Aorta (tissue), 5 donors: ENCODE measurements at places on chromosomes 1 and 21.

DNA sequence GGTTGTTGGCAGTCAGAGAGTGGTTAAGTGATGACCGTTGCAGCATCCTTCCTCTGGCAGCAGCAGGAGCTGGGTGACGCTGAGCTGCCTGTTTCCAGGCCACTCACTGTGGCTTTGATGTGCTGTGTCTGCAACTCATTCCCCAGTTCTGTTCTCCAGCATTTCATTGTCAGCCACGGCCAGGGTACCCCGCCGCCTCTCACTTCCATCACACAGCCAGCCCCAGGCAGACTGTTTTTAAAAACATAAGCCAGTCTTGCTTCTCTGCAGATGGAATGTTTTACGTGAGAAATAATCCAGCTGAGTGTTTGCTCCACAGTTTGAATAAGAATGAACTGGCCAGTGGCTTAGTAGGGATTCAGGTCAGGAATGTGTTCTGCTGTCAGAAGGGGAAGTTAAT lies 21.5 kb upstream of the ST6GALNAC3 start:
- DNase-seq: no peak
- no peaks in the 10 kb centered on the region for H3K27me3 ChIP-seq
- no peak overlapping the region for H3K27ac ChIP-seq
- H3K36me3 ChIP-seq: no peaks in the 10 kb centered on the region

- no peaks in the 10 kb centered on the region for H3K36me3 ChIP-seq
- H3K27me3 ChIP-seq: no peaks in the 10 kb centered on the region
- H3K4me1 ChIP-seq: no peaks in the 10 kb centered on the region
- peak overlapping the region; percentile 77 for H3K27ac ChIP-seq
These were observed 1.8 kb downstream of the COL9A2 start for GRCh38 chr1:40315239-40315794.

DNA sequence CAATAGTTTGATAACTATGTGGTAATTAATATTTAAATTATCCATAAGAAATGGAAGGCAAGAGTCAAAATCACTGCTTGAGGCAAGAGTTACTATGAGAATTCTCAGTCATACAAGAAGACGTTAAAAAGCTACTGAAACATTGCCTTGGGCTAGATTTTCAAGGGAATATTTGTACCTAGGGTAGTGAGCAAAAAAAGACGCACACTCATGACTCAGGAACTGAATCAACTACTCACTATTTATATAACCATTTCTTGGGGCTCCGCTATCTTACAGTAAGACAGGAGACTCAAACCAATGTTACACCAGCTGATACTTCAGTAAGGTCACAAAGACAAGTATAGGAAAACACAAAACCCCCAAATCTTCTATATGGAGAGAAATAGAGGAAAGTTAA lies 151.5 kb upstream of the RNPC3 start:
- H3K27me3 ChIP-seq: no peaks in the 10 kb centered on the region
- no peaks in the 10 kb centered on the region for H3K4me1 ChIP-seq
- DNase-seq: no peak

DNA sequence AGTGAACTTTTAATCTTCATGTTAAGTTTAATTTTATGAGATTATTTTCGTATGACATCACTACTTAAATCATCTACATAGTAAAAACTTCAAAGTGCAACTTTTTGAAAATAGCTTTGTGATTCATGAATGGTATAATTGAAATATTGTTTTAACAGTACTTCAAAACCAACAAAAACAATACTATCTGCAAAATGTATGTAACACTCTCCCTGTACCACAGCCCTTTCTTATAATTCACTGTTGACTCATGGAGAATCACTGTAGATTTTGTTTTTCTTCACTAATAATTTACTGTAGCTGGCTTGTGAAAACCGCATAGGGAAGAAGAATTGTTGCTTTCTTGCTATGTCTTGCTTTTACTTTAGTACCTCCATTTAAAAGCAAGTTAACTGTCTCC lies 301.4 kb upstream of the ADAMTS5 start:
- no peaks in the 10 kb centered on the region for H3K27me3 ChIP-seq
- no peak overlapping the region for H3K4me3 ChIP-seq
- DNase-seq: no peak
- no peaks in the 10 kb centered on the region for H3K36me3 ChIP-seq
